ENCODE measurements at places on chromosomes 13 and 19.

DNA sequence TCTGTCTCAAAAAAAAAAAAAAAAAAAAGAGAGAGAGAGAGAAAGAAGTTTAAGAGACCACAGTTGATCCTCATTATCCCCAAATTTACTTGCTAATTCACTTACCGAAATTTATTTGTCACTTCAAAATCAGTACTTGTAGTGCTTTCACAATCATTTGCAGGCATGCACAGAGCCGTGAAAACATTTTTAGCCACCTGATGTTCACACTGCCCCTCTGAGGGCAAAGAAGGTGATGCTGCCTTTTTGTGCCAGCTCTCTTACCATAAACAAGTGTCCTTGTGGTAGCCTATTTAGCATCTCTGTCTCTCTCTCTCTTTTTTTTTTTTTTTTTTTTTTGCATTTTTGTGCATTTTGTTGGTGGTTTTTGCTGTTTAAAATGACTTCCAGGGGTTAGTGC is 24.1 kb upstream of the CASP14 start:
- no peak for DNase-seq

GRCh38 chr19:10353793-10354391 is 14.5 kb upstream of the ICAM3 start:
- DNase-seq = no peak

DNA sequence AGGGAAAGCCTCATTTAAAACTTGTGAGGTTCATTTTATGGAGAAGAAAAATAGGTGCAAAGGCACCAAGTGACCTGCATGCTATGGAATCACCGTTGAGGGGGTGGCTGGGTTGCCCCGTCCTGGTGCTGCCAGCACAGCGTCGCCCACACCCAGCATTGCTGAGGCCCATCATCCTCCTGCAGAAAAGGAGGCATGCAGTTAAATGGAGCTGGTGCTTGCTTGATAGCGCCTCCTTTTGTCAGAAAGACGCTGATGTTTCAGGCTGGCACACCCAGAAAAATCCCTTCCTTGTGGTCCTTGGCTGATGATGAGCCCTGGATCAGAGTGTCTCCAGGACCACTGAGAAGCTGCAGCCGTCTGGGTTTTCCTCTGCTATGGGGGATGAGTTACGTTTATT is 36.9 kb downstream of the DHRS12 start:
- no peak for DNase-seq

DNA sequence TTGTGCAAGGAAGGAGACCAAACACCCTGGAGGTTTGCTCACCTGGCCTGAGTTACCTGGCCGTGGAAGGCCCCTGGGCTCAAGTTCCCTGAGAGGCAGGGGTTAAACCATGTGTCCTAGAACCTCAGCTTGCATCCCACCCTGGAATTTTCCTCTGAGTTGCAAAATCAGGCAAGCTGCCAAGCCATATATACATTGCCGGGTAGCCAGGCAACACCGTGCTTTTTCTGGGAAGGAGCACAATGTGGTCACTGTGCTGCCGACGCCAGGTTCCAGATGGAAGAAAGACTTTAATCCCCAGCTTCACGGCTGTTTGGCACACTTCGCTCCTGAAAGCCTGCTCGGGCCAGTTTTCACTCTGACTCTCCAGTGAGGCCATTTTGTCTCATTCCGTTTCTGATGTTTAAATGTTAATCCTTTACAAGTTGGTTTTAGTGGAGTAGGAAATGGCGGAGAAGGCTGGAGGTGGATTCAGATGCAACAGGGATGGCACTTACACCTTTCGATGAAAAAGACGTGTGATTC is 60.1 kb upstream of the PEG3 start:
- DNase-seq = no peak

DNA sequence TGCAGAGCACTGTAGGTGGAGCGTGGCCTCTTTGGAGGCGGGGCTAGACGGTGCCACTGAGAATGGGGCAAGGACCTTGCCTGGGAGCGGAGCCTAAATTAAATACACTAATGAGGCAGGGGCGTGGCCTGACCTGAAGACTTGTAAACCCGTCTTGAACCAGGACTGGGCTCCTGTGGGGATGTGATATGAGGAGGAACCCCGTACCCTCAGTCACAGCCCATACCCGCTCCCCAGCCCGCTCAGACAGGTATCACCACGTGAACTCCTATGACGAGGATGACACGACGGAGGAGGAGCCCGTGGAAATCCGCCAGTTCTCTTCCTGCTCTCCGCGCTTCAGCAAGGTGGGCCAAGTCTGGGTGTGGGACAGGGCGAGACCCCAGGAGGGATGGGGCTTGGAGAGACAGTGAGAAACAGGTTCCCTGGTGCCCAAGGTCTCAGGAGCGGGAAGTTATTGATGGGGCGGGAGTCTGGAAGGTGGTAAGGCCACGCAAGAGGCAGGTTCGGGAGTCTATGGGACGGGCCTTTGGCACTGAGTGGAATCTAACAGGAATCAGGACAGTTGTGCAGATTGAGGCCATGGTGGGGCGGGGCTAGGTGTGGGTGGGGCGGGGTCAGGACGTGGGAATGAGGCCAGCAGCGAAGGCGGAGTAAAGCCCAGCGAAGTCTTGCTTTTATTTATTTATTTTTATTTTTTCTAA is 14.7 kb downstream of the DNASE2 start:
- no peak for DNase-seq

DNA sequence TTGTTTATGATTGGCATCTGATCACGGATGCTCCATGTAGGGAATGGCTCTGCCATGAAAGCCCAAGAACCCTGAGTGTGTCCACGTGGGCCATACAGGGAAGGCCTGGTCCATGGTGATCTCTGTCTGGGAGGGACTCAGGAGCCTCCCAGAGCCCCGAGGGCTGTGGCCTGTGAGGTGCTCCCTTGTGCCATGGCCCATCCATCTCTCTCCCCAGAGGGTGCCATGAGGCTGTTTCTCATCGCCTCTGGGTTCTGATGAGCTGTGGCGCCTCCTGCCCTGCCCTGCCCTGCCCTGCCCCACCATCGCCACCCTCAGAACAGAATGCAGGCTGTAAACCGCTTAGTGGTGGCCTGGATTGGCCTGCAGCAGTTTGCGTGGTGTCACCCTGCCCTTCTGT is 83.1 kb downstream of the ATP11A start:
- no peak for DNase-seq

GRCh38 chr13:31320946-31321345 is 121.2 kb downstream of the B3GLCT start:
- no peak for DNase-seq

Measured in activated CD4-positive, CD25-positive, alpha-beta regulatory T cell (primary cell).